ENCODE measurements at places on chromosomes 16 and 17. TPM values are rescaled to one million over a fixed set of nuclear protein-coding genes. Genes with fewer than 3 reads are reported as not detected.

- no peak for DNase-seq
Measured at GRCh38 chr17:71828182-71828596, 292.6 kb upstream of the SOX9 start.

GRCh38 chr17:43832976-43833829 is at the start of gene MPP3:
Gene MPP3 (minus strand): TSS chr17:43833146. CDS start chr17:43831906, 1,240 bp downstream.
- DNase-seq: no peak

DNA sequence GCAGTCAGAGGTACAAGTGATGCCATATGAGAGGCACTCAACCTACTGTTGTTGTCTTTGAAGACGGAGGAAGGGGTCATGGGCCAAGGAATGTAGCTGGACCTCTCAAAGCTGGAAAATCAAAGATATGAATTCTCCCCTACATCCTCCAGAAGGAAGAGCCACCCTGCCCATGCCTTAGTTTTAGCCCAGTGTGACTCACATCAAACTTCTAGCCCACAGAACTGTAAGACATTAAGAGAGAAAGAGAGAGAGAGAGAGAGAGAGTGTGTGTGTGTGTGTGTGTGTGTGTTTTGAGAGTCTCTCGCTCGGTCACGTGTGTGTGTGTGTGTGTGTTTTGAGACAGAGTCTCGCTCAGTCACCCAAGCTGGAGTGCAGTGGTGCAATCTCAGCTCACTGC is 87.1 kb downstream of the STX8 start:
- DNase-seq: no peak

- no peak for DNase-seq
Measured at GRCh38 chr17:70795620-70796019, 626.3 kb downstream of the KCNJ2 start.

GRCh38 chr16:11655655-11656054 is 12.6 kb upstream of the SNN start:
- no peak for DNase-seq

DNA sequence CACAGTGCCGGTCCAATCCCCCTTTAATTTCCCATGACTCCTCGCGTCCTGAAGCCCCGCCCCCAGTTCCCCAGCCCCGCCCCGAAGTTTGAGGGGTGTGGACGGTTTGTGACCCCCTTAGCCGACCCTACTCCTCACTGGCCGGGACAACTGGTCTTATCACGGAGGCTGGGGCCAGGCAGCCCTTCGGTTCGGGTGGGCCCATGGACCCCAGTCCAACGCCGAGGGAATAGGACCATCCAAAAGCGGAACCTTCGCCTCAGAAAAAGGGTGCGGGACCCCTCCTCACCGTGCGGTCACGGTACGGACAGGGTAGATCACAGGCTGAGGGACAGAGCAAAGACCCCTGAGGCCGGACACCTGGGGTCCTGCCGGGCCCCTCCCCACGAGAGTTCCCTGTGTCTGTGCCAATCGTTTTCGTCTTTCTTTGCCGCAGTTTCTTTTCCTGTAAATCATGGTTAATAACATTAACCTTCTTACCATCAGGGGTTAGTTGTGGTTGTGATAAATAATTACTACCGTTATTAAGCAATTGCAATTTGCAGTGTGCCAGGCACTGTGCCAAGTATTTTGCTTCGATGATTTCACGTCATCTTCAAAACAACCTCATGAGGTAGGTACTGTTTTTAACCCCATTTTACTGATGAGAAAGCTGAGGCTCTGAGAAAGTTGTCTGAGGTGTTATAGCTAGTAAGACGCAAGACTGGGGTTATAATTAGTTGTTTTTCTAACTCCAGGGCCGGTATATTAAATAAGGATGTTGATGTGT is 543 bp downstream of the TMUB2 start:
- peak; percentile 59 for DNase-seq

DNA sequence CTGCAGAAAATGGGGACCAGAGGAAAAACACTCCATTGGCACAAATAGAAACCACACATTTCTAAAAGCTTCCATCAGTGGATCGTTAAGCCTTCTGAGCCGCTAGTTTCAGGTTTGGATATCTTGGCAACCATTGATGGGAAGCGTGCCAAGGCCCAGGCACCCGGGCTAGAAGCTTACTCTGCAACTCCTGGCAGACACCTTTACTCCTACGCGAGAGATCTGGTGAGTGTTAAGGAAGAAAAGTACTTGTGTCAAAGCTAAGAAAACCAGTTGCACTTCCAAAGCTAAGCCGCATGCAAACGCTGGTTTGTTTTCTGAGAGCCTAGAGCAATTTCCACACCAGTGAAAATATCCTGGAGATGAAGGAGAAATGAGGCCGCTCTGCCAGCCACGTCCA is 472.4 kb downstream of the PMP22 start:
- DNase-seq: no peak

DNA sequence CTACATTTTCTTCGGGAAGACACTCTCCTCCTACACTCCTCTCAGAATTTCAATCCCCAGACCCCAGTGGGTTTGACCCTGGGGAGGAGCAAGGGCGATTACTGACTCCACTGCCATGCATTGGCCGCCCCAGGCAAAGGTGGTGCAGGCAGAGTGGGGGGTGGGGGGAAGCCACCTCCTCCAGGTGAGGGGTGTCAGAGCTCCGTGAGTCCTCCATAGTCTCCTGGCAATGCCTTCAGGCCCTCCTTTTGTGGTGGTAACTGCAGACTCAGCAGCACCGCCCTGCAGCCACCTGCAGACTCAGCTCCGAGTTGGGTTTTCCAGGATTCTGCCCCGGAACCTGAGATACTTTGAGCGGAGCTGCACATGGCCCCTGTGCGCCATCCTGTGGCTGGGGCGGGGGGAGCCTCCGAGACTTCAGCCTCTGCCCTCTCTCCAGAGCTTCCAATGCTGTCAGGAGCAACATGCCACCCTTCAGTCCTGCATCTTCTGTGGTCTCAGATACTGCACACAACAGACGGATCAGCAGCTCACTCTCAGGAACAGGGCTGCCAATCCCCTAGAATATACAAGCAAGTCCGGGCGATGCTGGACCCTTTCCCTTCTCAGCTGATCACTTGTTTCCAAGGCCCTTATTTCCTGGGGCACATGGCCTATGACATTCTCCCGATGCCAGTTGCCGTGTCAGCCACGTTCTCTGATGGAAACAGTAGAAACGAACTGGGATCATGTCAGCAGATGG is 2.4 kb upstream of the SLC47A2 start:
- no peak for DNase-seq

DNA sequence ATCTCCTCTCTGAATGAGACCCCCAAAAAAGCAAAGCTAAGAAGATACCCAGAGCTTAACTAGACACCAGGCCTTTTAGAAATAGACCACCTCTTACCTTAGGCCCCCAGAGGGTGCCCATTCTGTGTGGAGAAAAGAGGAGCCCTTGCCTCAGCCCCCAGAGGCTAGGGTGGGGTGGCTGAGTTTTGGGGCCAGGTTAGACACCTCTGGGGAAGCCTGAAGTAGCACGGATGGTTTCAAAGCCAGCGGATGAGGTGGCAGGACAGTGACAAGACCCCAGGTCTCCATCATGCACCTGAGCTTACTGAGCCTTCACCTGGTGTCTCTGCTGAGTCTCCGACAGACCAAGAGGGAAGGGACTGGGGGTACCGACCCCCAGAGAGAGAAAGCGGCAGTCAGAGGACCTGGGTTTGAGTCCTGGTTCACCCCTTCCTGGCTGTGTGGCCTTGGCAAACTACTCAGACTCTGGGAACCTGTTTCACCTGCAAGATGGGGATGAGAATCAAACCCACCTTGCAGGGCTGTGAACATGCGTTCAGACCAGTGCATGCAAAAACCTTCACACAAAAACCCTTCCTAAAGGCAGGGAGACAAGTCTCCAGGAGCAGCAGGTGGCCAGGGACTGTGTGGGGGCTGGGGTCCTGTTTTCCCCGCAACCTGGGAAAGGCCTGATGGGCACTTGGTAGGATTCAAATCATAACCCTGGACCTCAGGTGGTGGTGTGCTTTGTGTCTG is 7.7 kb downstream of the SCGB1C2 start:
- DNase-seq: no peak

- no peak for DNase-seq
Measured at GRCh38 chr16:12724226-12724625, 79.5 kb downstream of the CPPED1 start.

GRCh38 chr17:39601758-39602532 is 5.8 kb downstream of the NEUROD2 start:
- no peak for DNase-seq

IKZF3 gene
- total RNA-seq: 5.5 TPM

SMARCD2 gene
- 116 TPM for total RNA-seq

PABPN1L gene
- total RNA-seq: not detected

CES4A gene
- 15.1 TPM for total RNA-seq

FOXL1 gene
- 1.3 TPM for total RNA-seq

C16orf92 gene
- total RNA-seq: not detected

CCL3 gene
- total RNA-seq: 4.1 TPM

GUCY2D gene
- total RNA-seq: 0.12 TPM

C17orf78 gene
- not detected for total RNA-seq

CA7 gene
- not detected for total RNA-seq

SLC38A8 gene
- total RNA-seq: not detected

OTOP3 gene
- not detected for total RNA-seq

HOXB7 gene
- total RNA-seq: 5.3 TPM

Data from omental fat pad (tissue), 4 donors.